ENCODE measurements at places on chromosomes 13 and 19. TPM values are rescaled to one million over a fixed set of nuclear protein-coding genes. Genes with fewer than 3 reads are reported as not detected.
A peak's percentile ranks its signal among the peaks of the same experiment; 100 is the strongest.

DNA sequence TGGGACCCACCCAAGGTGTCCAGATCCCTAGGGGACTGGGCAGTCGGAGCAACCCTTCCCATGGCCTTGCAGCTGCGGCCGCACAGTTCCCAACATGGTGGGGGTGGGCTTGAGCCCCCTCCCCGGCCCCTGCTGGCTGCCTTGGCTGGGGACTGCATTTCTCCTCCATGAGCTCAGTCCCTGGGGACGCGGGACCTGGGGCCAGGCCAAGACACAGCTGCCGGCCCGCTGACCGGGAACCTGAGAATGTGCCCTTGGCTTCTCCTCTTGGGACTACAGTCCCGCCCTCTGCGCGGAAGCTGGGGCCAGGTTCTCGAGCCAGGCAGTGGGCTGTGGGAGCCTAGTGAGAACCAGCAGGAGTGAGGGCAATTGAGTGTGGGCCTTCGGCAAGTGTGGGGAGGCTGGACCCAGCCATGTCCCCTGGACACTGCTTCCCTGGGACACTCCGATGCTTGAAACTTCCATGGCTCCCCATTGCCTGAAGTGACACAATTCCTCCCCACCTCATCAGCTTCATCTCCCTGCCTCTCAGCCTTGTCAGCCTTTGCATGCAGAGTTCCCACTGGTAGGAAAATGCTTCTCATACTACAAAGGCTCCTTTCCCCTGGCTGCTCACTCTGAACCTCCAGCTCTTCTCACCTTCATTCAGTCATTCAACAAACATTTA, 13.1 kb upstream of the NOTCH3 start:
- no peak for DNase-seq

DNA sequence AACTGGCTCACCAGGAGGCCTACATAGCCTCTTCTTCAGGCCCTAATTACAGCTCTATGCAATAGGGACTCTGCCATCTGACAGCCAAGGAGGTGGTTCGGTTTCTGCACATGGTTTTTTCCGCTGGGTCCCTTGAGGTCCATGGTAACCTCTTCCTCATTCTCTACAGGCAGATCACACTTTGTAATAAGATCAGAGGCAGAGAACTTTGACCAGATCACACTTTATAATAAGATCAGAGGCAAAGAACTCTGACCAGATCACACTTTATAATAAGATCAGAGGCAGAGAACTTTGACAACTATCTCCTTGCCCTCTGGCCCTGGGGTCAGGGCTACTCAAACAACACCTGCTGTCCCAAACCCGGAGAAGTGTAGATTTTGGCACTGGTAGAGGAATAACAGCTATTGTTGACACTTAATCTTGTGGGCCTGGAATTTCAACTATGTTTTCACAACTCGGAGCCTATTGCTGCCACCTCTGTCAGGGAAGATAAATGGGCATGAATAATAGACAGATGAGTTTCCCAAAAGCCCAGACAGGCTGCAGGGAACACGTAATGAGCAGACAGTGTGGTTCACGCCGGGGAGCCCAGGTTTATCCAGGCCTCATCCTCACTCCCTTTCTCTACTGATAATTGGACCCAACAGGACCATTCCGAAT, 246.1 kb downstream of the UQCRFS1 start:
- no peak for DNase-seq

DNA sequence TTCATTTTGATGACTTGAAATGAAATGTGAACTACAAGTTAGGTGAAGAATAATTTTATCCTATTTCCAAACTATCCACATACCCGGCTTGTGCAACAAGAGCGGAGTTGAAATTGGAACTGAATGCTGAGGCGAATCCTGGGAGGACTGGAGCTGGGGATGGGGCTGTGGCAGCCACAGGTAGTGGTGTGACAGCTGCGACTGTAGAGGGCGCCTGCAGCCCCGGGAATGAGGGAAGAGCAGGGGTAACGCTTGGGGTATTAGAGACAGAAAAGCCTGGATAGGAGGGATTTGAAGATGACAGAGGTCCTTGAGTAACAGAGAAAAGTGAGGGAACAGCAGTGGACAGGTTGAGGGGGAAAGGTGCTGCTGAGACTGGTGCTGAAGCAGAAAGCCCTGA, 22.0 kb upstream of the STOML3 start:
- DNase-seq: no peak

DNA sequence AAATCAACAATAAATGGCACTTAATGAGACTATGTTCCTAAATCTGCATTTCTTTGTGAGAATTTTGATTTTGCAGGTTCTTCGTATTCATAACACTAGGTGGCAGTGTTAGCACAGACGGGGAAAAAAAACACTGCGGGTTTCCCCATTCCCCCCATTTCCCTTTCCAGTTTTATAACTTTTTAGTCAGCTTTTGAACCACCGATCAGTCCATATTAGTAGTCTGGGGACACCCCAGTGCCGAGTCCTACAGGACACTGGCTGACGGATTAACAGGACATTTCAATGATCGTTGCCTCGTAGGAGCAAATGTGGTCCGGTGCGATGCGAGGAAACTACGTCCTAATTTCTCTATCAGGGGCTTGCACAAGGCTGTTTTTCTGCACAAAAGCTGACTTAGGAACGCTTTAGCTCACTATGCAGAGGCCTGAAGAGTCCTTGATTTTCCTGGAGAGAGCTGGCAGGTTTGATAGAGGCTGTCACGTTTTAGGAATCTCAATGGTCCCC, 234.3 kb downstream of the LMO7 start:
- no peak for DNase-seq

GRCh38 chr13:39035204-39035603, 2.7 kb downstream of the PROSER1 start:
- DNase-seq: no peak

DNA sequence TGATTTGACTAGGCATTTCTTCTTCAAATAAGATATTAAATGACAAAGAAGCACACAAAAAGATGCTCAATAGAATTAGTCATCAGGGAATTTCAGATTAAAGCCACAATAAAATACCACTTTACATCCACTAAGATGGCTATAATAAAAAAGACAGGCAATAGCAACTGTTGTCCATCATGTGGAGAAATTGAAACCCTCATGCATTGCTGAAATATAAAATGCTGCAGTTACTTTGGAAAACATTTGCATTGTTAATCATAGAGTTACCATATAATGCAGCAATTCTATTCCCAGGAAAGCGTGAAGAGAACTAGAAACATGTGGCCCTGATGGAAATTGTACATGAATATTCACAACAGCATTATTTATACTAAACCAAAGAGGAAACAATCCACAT, 605.5 kb upstream of the SLITRK1 start:
- DNase-seq: no peak

- DNase-seq: peak; percentile 68
Measured at GRCh38 chr13:110448230-110448629, 113.3 kb downstream of the RAB20 start.

- DNase-seq: no peak
Measured at GRCh38 chr13:112966776-112967175, 2.2 kb upstream of the MCF2L start.

GRCh38 chr13:29706923-29707322, 111.4 kb upstream of the SLC7A1 start:
- DNase-seq: no peak

DNA sequence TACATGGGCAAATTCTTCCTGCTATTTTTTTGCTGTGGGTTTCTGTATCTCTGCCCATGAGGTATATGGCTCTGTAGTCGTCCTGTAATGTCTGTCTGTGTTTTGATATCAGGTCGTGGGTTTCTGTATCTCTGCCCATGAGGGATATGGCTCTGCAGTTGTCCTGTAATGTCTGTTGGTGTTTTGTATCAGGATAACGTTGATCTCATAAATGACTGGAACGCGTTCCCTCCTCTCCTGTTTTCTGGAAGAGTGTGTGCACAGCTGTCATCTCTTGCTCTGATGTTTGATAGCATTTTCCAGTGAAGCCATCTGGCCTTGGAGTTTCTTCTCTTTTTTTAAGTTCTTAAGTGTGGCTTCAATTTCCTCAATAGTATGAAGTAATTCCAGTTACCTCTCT, 57.2 kb downstream of the SOX1 start:
- no peak for DNase-seq

- DNase-seq: no peak
Measured at GRCh38 chr19:7924651-7925170, 1.2 kb downstream of the CTXN1 start.

- no peak for DNase-seq
Measured at GRCh38 chr13:27605099-27605498, 15.2 kb downstream of the LNX2 start.

DNA sequence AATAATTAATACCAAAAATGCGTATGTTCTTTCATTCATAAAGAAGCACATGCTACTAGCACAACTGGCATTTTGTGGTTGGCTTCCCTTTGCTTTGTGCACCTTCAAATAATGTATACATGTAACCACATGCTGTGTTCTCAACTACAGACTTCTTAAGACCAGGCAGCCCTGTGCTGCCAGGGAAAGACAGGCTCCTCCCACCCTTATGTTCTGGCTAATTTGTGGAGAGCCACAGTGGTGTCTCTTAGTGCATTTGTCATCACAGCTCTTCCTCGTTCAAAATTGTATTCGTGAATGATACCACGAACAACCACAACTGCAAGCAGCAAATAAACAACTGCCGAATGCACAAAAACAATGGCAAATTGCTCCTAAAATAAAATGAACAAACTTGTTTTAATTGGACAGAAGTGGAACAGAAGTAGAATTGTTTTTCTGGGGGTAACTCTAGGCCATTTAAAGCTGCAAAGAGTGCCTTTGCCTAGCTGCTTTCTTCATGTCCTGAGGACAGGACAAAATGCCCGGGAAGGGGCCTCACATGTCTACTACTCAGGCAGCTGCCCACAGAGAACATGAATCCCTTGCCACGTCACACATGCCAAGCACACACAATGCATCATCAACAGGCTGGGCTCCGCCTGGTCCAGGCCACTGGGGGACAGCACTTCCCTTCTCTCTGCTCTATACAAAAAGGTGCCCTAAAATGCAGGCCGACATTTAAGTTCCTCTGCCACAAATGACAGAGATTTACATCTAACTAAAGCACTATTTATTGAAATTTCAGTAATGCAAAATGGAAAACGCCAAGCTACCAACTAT, 21.7 kb downstream of the IRS2 start:
- no peak for DNase-seq

GRCh38 chr13:48563626-48564025, 30.7 kb upstream of the RCBTB2 start:
- DNase-seq: no peak

DNA sequence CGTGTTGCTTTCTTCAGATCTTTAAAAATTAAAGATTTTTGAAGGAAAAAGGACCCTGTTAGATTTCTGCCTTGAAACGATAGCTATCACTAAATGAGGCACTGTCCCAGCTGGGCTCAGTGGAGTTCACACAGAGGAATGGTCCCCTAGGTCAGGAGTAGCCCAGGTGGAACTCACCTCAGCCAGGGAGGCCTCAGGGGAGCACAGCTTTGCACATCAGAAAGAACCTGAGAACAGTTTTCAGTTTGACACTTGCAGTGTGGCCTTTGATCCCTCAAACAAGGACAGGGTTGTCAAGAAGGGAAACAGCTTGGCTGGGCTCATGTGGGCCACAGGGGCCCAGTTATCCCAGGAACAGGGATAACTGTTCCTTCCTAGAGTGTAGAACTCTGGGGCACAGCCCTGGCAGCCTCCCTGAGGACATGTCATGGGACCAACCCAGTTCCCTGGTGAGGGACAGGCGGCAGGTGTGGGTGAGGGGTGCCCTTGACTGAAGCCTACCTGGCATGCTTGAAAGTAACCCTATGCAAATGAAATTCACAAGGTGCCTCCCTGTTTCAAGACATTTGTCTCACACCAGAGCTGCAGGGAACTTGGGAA, 59.4 kb downstream of the CHST8 start:
- DNase-seq: no peak

DNA sequence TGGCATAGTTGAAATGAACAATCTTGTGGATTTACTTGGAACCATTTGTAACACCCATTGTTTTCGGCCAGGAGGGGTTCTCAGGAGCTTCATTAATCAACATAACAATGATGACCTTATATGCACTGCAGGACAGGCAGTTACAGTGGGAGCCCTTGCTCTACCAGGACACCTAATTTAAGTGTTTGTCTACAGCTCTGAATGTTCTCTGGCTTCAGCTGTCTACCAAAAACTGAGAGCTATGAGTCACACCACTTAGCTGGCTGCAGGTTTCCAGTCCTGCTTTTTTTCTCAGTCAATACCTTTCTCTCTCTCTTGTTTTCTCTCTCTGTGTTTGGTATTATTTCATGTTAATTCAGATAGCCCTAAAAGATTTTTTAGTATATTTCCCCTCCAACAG, 105.4 kb upstream of the MBNL2 start:
- no peak for DNase-seq

DNA sequence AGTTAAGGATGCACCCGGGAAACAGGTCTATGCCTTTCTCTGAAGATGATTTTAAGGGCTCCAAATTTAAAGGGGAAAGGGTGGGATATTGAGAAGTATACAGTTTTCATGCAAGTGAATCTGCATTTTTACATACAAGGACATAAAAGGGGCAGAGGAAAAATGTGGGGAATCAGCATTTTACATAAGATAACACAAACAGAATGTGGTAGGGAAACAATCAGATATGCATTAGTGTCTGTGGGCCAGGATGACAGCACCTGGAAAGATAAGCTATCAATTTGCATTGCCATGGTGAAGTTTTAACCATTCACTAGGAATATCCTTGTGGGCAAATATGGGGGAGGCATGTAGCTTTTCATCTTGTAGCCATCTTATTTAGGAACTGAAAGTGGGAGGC, 24.1 kb downstream of the IGFL3 start:
- DNase-seq: no peak

GRCh38 chr13:76969488-76970365, 21.4 kb downstream of the ACOD1 start:
- DNase-seq: no peak

GRCh38 chr13:37736045-37736444, 133.5 kb downstream of the TRPC4 start:
- DNase-seq: no peak

DNA sequence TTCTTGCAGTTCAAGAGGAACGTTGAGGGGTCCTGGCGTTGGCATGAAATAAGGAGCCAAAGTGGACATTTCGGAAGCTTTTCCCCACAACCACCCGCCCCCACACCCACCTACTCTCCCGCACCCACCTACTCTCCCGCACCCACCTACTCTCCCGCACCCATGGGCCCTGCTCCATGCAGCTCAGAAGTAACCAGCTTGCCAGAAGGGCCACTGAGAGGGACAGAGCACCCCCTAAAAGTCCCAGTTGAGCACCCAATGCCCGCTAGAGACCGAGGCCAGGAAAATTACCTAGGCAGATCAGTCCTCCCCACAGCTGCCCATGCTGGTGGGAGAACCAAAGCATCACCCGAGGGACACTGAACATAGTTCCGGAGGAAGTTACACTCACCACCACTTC, 11.8 kb downstream of the VSTM2B start:
- DNase-seq: no peak

The CRLF1 gene
- polyA plus RNA-seq: 6.6 TPM

The ZNF121 gene
- 4.5 TPM for polyA plus RNA-seq

The RTBDN gene
- polyA plus RNA-seq: not detected

The SYNE4 gene
- polyA plus RNA-seq: 0.16 TPM

The UBE2L5 gene
- not detected for polyA plus RNA-seq

The ZNF784 gene
- polyA plus RNA-seq: 2.9 TPM

The C19orf67 gene
- not detected for polyA plus RNA-seq

The FAM83E gene
- polyA plus RNA-seq: 0.16 TPM

The KPTN gene
- 7.0 TPM for polyA plus RNA-seq

The NBEA gene
- polyA plus RNA-seq: 24.6 TPM

Data from BJ (cell line).